Esophagus squamous epithelium (tissue), 5 donors: ENCODE measurements at places on chromosomes 5 and 9.

DNA sequence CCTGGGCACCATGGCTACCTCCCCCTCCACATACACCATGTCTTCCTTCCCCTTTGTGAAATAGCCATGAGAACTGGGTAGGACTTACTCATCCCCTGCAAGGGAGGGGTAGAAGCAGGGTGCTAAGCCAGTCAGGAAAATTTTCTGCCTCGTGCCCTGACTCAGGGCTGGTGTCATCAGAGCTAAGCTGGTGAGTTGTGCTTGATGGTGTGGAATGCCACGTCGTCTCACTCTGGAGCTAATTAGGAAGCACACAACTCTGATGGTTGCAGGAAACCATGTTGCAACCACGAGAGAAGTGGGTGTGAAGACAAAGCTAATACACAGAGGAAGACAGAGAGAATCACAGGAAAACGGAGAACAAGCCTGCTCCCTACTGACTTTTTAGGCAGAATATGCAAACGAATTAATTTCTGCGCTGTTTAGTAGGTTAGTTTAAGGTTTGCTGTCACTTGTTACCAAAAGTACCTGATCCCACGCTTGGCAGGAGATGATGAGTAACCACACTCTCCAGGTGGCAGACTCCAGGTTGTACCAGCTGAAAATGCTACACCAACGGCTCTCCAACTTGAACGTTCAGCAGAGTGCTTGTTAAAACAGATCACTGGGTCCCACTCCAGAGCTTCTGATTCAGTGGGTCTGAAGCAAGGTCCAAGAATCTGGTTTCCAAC is 54.5 kb downstream of the STK10 start:
- DNase-seq: no peak

DNA sequence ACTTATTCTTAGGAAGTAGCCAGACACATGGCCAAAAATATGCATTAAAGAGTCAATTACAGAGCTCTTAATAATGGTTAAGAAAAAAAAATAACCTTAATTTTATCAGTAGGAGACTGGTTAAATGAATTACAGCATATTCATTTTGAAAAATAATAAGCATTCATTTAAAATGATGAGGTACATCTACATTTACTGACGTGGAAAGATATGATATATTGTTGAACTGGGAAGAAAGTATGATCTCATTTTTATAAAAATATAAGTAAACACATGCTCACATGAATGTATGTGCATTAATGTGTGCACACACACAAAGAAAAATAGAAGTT is 250.3 kb downstream of the ENC1 start:
- DNase-seq: no peak

DNA sequence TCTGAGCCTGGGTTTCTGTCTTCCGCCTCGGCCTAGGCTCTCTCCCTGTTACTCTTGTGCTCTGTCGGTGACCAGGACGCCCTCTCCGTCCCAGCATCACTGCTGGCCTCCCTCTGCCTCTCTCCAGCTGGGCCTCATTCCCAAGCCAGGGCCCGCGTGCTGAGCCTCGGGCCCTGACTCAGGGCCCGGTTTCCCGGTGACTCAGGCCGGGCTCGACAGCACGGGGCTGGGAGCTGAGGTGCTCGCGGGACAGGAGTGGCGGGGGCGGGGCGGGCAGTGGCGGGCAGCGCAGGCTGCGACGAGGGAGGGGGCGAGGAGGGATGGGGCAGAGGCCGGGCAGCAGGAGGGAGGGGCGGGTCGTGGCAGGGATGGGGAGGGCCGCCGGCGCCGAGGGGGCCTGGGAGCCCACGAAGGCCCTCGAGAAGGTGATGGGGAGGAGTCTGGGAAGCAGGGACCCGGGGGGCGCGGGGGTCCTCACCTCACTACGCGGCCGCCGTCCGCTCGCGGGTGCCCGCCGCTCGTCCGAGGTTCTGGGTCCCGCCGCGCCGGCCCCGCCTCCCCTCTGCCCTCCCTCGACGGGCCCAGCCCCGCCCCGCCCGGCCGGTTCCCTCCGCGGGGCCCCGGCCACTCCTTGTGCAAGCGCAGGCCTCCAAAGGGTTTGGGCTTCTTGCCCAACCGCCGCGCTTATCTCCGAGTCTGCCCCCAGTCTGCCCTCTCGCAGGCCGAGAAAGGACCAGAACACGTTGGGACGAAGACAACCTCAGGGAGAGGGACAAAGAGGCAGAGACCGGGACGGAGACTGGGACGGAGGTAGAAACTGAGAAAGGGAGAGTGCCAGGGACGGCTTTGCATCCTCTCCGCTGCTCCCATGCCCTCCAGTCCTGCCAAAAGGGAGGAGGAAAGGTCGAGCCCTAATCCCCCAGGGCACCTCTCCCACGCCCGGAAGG is at the start of gene ARAP3:
Gene ARAP3, minus strand, starts transcription at position 536 of the 947 bp plus-strand sequence. CDS start 1,744 bp downstream, outside the sequence.
- no peak for DNase-seq

DNA sequence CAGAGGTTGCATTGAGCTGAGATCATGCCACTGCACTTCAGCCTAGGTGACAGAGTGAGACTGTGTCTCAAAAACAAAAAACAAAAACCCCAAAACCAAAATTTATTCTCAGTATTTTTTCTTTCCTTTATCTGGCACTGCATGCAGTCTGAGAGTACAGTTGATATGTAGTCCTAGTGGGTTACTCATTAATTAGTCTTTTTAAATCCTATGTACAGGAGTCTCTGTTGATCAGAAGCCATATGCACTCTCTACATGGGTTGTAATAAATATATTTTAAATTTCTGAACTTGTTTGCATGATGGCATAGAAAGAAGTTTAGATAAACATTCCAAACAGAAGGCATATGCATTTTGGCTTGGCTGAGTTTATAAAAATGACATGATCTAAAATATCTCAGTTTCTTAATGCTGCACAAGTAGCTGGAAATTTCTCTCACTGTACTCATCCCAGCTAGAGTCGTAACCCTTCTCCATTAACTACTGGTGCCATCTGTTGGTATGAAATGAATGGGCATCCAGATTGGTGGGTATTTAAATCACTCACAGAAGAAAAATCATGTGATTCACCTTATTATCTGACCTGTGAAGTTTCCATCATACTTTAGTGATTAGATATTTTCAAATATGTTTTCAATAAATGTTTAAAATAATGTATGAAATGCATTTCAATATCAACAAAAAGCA is 284.8 kb downstream of the CTNND2 start:
- DNase-seq: no peak

GRCh38 chr9:16449076-16449730 is 421.3 kb downstream of the BNC2 start:
- DNase-seq: no peak

- DNase-seq: no peak
Measured at GRCh38 chr5:12936221-12936620, 1008.3 kb downstream of the DNAH5 start.

- DNase-seq: no peak
Measured at GRCh38 chr5:1107167-1108022, 4.5 kb downstream of the SLC12A7 start.

GRCh38 chr9:118170032-118170955 is 466.1 kb downstream of the TLR4 start:
- DNase-seq: no peak

DNA sequence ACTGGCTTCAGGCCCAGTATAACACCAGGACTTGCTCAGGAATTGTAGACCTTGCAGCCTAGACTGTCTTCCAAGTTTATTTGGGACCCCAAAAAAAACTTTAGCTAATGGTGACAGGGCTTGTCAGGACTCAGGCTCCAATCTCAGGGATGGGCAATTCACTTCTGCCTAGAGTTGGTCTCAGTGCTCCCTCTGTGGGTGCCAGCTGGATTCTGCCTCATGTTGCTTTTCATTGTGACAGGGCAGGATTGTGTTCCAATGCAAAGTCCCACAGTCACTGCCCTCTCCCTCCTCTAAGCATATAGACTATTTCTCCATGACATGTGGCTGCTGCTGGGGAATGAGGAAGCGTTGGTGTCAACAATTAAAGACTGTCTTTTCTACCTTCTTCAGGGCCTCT is 174.7 kb downstream of the CYLC2 start:
- DNase-seq: no peak

- no peak for DNase-seq
Measured at GRCh38 chr5:17157294-17157693, 60.1 kb upstream of the BASP1 start.

- no peak for DNase-seq
Measured at GRCh38 chr9:104850786-104851545, 77.0 kb downstream of the ABCA1 start.
